EL (cell line): ENCODE measurements at places on chromosomes 12 and 14.

DNA sequence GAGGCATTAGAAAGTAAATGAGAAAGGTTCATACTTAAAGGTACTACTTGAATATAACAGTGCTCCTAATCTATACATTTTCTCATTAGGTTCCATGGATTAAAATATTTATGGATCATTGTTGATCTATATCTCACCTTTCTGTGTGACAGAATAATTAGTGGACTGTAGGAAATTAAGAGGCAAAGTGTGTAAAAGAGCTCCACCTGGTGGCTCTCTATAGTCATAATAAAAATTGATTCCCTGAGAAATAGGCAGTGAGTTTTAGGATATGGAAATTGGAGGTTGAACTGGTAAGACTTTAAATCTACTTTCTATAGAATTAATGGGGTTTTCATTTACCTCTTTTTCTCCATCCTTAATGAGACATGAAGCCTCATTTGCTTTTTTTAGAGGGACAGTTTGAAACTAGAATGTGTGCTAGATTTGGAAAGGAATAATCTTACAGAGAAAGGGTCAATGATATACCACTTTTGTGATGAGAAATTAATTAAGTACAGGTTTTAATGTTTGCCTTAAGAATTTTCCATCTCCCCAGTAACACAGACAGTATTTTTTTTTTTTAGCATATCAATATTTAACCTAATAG, 11.8 kb upstream of the DERA start:
- peak; percentile 33 for DNase-seq

DNA sequence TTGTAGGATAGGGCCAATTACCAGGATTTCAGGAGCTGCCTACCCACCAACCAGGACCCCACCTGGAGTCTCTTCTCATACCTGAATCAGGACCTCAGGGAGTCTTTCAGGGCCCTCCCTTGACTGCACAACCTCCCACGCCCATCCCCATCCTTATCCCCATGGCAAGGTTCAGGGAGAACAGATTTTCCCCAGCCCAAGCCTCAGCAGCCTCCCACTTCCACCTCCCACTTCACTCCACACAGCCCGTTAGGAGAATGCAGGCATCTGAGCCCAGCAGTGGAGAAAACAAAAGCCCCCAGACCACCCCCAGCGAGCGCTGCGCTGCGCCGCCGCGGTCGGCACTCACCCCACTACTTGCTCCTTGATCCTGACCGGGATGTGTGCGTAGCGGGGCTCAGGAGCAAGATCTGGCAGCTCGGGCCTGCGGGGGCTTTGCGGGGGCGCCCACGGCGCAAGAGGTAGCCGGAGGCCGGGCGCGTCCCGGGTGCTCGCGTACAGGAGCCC, 1.4 kb downstream of the B4GALNT1 start:
- no peak for DNase-seq

DNA sequence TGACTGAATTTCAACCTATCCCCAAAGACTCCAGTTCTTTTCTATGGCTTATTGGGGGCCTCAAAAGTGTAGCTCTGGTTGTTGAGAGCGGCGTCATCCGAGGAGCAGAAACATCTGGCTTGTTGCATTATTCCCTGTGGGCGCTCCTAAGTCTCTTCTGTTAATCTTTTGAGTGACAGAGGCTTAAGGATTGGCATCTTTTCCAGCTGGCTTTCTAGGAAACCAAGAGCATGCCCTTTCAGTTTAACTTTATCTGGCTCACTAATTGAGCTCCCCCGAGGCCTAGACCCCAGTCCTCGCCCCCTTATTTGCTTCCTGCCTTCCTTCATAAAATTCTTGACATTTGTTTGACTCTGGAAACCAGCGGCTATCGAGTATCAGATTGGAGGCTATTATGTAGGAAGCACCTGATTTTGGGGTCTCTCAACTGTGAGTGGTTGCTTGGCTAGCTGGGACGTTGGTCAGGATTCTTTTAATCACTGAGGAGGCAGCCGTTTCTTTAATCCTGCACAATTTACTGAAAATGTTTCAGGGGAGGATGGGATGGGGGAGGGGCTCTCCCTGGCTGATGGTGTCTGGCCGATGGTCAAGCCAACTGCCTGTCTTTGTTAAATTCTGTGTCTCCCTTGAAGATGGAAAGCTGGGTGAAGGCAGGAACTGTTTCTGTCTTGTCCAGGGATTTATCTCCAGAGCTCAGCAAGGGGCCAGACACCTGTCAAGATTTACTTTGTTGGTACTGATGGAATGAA, 3.1 kb downstream of the SMOC1 start:
- DNase-seq: no peak

DNA sequence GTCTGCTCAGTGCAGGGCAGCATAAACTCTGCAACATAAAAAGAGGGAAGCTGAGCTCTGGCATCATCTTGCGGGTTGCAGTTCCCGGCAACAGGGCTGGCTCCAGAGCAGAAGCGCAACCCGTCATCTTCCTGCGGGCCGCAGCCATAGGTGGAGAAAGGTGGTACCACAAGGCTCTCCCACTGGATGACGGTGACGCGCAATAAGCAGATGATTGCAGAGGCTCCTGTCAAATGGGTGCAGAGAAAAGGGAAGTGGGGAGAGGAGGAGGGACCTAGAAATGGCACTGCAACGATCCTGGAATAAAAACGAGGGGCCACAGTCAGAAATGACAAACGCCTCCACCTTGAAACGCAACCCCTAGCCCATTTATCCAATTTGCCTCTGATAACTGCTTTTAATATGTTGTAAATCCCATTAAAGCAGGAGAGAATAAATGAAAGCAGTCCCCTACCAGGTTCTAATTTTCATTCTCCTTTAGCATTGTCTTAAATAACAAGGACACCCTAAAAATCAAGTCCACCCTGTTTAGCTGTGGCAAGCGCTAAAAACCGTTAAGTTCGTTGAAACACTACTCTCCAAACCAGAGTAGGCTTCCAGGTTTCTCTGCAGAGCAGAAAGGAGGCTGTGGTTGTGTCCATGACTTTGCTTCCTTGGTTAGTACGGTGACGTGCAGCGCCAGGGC, 30.9 kb upstream of the TUBA1C start:
- no peak for DNase-seq

DNA sequence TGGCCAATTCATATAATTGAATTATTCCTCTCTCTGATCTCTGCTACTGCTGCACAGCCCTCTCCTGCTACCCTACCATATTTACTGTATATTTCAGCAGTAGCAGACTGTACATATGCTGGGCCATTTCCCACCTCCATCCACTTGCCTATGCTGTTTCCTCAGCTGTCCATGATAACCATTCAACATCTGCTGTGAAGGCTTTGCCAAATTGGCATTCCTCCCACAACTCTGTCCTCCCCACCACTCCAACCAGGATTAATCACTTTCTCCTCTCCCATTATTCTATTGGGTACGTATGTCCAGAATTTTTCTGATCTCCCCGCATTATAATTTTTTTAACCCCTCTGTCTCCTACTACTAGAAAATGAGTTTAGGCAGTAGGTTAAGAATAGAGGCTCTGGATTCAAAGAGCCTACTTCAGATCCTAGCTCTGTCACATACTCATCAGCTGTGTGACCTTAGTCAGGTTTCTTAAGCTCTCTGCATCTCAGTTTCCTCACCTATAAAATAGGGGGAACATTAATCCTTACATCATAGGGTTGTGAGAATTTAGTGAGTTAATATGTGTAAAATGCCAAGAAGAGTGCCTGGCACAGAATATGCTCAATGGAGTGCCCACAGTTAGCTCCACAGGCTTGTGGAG, 123.3 kb downstream of the KICS2 start:
- peak; percentile 72 for DNase-seq

GRCh38 chr14:103500148-103500990, 22.3 kb downstream of the CKB start:
- peak; percentile 74 for DNase-seq

- peak; percentile 25 for DNase-seq
These were observed 1.9 kb downstream of the TEAD4 start for GRCh38 chr12:2960996-2961616.

DNA sequence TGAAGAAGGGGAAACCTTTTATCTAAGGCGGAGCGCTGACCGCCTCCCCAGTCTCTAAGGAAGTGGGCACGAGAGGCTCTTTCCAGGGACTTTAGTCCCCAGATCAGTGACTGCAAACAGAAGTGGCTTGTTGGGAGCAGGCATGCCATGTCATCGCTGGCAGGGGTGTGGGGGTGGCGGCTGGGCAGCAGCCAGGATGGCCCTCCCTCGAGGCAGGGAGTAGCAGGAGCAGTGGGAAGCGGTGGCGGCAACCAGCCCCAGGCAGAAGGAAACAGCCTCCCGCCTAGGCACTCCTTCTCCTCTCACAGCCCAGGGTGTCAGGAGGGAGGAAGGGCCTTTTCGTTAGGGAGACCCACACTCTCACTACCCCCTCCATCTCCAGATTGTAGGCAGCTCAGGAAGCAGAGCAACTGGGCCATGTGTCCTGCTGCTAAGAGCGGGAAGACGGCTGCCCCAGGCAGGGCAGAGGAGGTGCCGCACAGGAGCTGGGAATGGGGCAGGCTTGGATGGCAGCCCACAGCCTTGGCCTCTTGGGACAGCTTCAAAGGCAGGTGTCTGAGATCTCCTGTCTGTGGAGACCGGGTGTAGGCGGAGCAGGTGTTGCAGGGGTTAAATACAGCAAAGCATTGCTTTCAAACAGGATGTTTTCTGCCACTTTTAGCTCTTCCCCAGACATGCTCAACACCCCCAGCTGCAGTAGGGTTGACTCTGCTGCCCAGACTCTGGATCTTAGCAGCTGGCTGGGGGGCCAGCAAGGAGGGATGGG, 21.8 kb downstream of the VDR start:
- peak; percentile 18 for DNase-seq

DNA sequence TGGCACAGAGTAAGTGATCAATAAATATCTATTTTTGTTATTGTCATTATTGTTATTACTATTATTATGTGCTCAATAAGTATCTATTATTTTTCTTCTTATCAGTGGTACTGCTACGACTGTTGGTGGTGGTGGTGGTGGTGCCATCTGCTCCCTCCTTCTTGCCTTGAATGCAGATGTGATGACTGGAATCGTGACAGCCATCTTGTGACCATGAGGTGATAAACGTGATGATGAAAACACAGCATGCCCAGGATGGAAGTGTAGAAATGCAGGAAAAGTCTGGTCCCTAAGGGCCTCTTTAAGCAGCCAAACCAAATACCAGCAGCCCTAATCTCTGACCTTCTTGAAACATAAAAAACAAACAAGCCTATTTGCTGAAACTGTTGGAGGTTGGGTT, 22.4 kb downstream of the SLC6A12 start:
- DNase-seq: no peak

GRCh38 chr14:45104561-45104960, 20.6 kb downstream of the PRPF39 start:
- DNase-seq: no peak

- DNase-seq: peak; percentile 70
These were observed 17.4 kb upstream of the FLVCR2 start for GRCh38 chr14:75561013-75561432.

GRCh38 chr12:24997496-24997895, 48.6 kb upstream of the BCAT1 start:
- no peak for DNase-seq

GRCh38 chr12:117486840-117487659, 125.6 kb upstream of the NOS1 start:
- DNase-seq: peak; percentile 50

GRCh38 chr14:30868736-30869135, 5.6 kb upstream of the COCH start:
- no peak for DNase-seq

DNA sequence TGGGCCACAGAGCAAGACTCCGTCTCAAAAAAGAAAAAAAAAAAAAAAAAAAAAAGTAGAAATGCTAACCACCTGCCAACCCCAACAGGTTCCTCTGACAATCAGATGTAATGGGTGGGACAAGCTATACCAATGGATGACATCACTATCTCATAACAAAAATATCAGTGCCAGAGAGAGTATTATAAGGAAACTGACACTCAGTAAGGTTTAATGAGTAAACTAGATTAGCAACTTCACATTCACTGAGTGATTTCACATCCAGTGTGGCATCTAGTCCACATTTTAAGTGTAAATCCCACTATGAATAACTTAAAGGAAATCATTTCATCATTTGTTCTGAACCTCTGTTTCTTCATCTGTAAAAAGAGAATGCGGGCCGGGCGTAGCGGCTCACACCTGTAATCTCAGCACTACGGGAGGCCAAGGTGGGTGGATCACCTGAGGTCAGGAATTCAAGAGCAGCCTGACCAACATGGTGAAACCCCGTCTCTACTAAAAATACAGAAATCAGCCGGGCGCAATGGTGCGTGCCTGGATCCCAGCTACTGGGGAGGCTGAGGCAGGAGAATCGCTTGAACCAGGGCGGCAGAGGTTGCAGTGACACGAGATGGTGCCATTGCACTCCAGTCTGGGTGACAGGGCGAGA, 1.8 kb downstream of the SART3 start:
- DNase-seq: no peak

DNA sequence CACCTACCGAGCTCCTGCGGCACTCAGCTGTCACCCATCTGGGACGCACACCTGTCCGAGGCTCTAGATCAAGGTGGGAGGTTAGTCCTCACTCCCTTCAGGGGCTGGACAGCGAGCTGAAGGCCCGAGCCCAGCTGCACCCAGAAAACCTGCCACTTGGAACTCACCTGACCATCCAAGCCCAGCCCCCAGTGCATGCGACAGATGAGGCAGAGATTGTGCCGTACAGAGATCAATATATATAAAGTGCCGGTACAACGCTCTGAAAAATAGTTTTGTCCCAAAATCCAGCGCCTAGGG, 3.0 kb downstream of the ANKRD9 start:
- DNase-seq: no peak

DNA sequence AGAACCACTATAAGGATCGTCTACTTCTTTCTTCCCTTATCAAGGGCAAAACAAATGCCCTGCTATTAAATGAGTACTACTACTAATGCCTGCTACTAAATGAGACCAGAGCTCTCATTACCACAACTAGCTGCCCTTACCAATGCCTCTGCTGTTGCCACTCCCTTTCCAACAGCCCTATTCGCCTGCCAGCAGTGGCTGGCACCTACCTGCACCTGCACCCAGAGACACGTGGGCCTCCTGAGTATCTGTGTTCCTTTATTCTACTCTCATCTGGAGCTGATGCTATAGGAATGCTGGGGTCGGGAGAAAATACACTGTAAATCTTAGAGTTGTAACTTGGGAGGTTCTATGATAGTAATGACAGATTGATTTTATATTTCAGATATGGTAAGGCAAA, 174.7 kb downstream of the SLC2A13 start:
- DNase-seq: no peak

- peak; percentile 30 for DNase-seq
These were observed 138.0 kb downstream of the ASCL4 start for GRCh38 chr12:107912421-107913004.

- no peak for DNase-seq
These were observed 241.2 kb upstream of the G2E3 start for GRCh38 chr14:30317729-30318128.

GRCh38 chr12:113795445-113795844, 170.7 kb downstream of the RBM19 start:
- DNase-seq: no peak

DNA sequence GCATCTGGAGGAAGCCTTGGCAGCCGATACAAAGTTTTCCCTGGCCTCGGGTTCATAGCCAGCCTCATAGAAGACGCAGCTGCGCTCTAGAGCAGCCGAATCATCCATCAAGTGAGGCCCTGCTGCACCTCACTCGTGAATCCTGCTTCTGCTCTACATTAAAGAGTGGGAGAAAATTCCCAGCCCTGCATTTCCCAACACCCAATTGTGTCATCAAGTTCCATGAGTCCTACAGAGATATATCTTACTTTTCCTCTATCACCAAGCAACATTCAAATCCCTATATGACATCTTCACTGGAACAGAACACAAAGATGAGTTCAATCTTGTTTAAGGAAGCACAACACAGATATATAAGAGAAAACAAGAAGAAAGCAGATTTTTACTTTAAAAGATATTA, 139.3 kb downstream of the TTC7B start:
- no peak for DNase-seq

GRCh38 chr12:106975098-106975497, 11.8 kb downstream of the MTERF2 start:
- no peak for DNase-seq
